CD4-positive, alpha-beta T cell treated with Interleukin-4 for 4 hours (primary cell): ENCODE measurements at places on chromosomes 4 and X.

DNA sequence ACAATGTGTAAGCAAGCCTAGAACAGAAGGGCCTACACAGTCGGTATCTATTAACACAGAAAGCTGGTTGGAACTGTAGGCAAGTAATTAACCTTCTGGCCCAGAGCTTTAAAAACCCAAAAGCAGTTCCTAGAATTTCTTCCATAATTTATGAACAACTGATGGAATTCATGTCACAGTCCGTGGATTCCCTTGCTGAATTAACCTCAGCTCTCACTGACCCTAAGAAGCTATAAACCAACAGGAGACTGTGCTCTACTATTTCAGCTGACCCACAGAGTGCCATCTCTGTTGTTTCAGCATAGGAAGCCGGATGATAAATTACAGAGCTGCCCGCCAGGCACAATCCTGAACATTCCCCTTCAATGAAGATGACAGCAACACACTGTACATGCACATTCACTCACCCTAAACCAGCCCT, 157.3 kb downstream of the PRDM5 start:
- DNase-seq: no peak

DNA sequence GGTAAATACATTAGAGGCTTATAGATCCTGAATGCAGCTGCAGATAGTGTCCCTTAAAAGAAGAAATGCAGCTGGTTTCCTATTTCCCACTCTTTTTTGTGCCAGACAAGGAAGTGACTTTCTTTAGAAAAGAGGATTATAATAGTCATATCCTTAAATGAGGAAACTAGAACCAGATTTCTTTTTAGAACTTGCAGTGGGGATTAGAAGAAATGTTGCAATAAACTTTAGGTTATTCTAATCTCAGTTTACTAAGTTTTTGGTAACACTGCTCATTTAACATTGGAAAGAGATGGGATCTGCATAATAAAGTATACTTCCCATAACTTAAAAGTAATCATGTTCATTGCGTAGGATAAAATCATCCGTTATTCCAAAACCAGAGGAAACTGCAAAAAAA, 101.9 kb downstream of the SLIT2 start:
- no peak for DNase-seq

GRCh38 chrX:20059467-20060128, 57.1 kb downstream of the MAP7D2 start:
- no peak for DNase-seq

DNA sequence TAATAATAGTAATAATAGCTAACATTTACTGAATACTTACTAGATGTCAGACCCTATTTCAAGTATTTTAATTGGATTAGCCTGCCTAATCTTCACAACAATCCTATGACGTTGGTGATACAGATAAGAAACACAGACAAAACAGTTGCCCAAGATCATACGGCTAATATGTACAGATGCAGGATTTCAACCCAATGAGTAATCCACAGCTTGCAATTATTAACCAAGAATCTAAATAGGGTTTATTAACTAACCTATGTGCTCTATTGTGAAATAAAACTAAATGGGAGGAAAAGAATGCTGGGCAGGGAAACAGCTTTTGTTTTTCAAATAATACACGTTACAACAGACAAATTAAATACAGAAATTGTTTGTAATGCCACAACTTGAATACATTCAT, 23.4 kb downstream of the FBXO8 start:
- DNase-seq: no peak

DNA sequence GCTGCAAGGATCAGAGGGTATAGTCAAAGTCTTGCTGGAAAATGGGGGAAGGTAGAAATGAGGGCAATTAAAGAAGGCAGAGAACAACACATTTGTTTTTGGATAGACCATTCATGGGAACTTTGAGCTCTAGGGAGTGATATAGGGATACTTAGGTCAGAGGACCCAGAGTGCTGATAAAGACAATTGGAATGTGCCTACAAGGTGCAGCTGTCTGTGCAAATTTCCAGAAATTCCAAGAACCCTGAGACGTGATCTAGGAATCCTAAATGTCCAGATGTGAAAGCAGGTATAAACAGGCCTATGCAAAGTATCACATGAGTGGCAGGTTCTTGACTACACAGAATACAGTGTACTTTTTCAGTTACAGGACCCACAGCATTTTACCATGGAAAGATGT, 24.2 kb downstream of the FNIP2 start:
- no peak for DNase-seq

DNA sequence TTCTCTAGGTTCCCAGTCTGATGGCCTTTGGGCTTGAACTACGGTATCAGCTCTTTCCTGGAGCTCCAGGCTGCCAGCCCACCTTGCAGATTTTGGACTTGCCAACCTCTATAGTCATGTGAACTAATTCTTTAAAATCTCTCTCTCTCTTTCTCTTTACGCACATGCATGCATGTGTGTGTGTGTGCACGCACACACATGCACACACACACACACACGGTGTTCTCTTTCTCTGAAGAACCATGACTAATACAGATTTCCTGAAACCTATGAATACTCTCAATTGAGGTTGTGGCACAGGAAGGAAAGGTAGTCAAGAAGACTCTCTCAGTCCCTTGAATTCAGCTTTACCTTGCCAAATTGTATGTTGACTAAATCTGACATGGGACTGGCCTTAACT, 6.2 kb upstream of the ZCCHC13 start:
- DNase-seq: no peak

GRCh38 chr4:47788126-47788525, 49.7 kb downstream of the CORIN start:
- DNase-seq: no peak

GRCh38 chrX:10819973-10820372, 199.6 kb upstream of the MID1 start:
- DNase-seq: no peak

GRCh38 chr4:18463987-18464559, 442.5 kb upstream of the LCORL start:
- no peak for DNase-seq

DNA sequence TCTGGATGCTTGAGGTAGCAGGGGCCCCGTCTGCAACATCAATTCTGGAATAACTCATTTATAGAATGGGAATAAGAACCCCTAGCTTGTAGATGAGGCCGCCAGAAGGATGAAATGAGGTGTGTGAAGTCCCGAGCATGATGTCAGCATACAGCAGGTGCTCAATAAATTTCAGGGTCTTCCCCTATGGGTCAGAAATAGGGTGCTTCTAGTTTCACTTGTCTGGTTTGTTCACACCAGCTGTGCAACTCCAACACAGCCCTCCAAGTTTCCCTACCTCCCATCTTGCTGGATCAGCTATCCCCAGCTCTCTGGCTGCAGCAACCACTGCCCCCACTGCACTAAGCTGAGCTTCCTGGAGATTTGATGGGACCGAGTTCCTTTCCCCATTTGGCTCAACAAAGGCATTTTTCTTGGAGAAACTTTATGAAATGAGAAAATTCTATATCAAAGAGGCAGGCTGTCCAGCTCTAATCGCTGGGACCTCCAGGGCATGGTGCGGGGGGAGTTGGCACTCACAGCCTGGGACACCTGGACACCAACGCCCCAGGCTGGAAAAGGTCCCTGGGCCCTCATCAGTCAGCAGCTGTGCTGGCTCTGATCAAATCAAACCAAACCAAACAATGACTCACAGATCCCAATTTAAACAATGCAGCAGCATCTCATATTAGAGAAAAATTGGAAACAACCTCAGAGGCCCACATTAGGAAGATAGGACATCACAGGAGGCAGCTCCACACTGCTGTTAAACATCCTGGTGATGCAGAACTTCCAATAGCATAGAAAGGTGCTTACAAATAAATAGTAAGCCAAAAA, 13.3 kb downstream of the SLC2A9 start:
- DNase-seq: no peak

DNA sequence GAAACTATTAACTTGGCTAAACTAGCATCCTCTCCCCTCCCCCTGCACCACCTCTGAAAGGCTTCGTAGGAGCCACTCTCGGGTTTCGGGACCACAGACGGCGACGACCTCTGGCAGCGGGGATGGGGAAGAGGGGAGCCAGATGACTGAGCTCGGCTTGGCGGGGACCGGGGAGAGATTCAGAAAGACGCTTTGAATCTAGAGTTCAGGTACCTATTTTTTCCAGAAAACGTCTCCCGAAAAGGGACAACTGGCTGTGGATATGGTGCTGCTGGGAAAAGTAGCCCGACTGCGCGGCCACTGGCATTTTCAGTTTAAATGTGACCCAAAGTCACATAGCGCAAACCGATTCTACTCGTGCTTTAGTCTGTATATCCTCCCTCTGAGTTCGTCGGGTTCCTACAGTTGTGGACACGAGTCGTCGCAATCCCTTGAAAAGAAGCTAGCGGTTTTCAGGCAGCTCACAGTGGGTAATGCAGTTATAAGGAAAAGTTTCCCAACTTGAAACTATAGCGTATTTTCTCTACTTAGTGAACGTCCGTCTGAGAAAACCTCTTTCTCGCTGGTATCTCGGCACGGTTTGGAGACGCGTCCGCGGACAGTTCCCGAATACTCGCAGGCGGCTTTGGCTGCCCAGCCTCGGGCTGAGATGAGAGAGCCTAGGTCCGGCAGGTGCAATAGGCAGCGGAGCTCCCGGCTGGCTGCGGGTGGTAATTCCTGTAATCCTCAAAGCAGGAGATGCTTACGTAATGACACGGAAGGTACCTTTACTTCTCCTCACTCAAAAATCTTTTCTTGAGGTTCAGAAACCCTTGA, 1.3 kb downstream of the PARM1 start:
- no peak for DNase-seq

GRCh38 chr4:20684852-20685763, 15.2 kb upstream of the PACRGL start:
- peak; percentile 27 for DNase-seq

GRCh38 chr4:186627226-186627865, 72.0 kb upstream of the MTNR1A start:
- no peak for DNase-seq

GRCh38 chrX:110836451-110836850, 40.8 kb upstream of the CHRDL1 start:
- no peak for DNase-seq

- peak; percentile 33 for DNase-seq
Observed at GRCh38 chr4:174222266-174222872, 61.1 kb downstream of the FBXO8 start.

DNA sequence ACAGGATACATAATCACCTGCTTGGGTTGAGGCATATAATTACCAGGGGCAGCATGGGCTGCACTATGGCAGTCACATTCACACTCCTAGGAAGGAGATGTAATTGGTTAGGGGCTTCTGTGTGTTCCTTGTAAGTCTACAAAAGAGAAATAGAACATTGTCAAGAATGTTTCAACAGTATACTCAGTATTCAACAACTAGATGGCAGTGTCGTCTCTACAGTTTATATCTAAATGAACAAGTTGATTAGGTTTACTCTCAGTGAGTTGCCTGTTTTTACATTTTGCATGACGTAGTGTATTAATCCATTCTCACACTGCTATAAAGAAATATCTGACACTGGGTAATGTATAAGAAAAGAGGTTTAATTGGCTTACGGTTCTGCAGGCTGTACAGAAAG, 50.5 kb upstream of the RAB33B start:
- no peak for DNase-seq

DNA sequence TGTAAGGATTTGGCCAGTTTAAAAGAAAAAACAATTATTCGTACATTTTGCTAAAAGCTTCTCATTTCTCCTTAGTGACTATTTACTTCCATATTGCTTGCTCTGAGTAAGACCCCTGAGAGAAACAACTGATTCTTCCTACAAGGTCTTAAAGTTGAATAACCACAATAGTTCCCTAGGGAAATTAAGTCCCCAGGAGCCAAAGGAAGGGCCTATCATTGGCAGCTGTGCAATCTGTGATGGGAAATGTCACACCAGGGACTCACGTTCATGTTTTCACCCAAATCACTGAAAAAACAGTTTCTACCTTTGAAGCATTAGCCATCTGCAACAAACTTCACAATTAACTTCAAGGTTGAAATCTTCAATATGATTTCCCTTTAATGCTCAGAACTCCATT, 66.7 kb downstream of the JADE1 start:
- DNase-seq: no peak

DNA sequence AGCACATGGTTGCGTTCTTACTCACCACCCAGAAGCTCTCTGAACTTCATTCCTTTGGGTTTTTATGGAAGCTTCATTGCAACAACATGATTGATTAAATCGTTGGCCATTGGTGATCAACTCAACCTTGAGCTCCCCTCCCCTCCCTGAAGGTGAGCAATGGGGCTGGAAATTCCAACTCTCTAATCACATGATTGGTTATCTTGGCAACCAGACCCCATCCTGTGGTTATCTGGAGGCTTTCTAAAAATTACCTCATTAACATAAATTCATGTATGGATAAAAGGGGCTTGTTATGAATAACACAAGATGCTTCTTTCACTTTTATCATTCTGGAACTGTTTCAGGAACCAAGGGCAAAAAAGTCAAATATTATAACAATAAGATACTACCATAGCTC, 34.6 kb upstream of the NMU start:
- no peak for DNase-seq

DNA sequence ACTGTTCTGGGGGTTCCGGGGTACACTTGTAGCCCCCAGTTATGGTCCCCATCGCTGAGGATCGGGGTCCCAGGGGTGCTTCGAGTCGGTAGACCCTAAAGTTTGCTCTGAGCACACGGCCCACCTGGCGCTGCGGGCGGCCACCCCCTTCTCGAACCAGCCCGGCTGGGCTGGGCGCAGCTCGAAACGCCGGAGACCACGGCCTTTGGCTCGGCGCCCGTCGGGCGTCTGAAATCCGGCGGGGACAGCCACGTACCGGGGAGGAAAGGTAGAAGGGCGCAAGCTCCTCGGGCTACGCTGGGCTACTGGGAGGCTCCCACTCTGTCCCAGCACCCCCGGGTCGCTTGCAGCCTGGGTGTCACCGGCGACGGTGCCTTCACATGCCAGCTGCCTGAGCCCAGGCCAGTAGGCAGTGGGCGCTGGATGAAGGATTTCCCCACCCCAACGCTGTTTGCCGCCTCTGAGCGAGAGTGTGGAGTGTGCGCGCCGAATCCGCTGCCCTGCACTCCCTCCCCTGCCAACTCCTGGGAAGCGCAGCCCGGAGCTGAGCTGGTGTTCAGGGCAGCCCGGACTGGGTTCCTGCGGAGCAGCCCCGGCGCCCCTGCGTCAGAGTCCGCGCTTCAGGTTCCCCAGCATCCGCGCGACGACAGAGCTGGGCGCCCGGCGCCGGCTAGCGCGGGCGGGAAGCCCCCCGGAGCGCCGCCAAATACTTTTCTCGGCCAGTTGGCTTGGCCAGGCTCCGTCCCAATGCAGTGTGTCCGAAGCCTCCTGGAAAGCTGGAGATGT, 637 bp downstream of the MAMLD1 start:
- DNase-seq: no peak

DNA sequence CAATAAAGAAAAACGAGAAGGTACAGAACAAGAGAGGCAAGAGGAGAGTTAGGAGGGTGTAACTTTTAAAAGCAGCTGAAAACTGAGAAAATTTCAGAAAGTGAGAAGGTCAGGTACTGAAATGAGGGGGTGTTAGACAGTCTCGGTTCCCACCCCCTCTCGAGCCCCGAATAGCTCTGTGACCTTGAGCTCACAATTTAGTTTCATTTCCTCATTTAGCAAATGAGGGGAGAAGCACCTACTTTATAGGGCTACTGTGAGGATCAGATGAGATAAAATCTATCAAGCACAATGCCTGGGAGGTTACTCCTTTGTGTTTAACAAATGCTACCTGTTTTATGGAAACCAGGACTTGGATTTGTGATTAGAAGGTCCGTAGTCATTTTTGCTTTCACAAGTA, 4.9 kb downstream of the UGT8 start:
- no peak for DNase-seq

GRCh38 chr4:153735906-153736461, 23.8 kb downstream of the RNF175 start:
- DNase-seq: no peak
